ENCODE measurements at places on chromosomes 1 and 21. TPM values are rescaled to one million over a fixed set of nuclear protein-coding genes. Genes with fewer than 3 reads are reported as not detected.

DNA sequence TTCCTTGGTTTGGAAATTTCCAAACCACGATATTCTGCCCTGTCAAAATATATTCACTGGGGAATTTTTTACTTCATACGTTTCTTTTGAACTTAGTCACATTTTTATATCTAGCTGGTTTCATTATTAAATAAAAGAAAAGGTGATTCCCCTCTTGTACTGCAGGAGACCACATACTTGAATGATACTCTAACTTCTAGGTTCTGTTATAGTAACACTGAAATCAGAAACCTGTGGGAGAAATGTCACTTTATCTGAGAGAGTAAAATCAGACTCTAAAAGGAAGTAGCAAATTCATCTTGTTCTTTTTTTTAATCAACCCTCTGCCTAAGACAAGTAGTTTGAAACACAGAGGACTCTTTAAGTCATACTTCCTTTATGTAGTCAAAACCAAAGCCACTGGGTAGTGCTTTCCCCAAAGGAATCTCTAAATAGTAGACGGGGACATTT lies 34.4 kb downstream of the MRPL39 start:
- H3K27ac ChIP-seq: no peak overlapping the region
- no peaks in the 10 kb centered on the region for H3K36me3 ChIP-seq
- no peaks in the 10 kb centered on the region for H3K4me1 ChIP-seq
- H3K27me3 ChIP-seq: no peaks in the 10 kb centered on the region

DNA sequence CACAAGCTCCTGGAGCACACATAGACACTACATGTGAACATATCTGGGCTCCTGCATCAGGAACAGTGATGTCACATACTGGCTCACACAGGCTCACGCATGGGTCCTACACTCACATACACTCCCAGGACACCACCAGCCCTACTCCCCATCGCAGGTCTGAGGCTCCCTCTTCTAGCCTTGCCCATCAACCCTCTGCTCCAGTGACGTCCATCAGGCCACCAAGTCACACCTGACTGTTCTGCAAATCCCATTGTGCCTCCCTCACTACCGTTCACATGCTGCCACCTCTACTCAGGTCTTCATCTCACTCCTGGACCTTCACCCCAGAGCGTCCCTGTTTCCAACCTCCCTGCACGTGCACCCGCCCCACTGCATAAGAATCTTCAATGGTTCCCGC lies 18.1 kb downstream of the TFAP2E start:
- DNase-seq: no peak
- no peaks in the 10 kb centered on the region for H3K27me3 ChIP-seq
- no peaks in the 10 kb centered on the region for H3K36me3 ChIP-seq
- H3K4me1 ChIP-seq: no peaks in the 10 kb centered on the region
- H3K27ac ChIP-seq: no peak overlapping the region

DNA sequence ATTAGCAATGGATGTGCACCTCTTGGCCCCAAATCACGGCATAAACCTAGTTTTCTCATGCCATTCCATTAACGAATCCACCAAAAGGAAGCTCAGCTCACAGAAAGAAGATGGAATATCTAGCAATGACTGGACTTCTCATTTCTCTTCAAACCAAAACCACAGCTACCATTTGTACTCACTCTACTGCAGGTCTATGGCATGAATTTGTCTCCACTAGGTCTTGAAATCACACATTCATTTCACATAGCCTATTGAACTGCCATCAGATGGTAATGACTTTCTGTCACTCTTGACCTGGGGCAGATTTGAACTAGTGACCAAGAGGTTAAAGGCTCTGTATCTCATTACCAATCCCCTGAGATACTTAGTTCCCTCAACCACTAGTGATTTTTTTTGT lies 382.7 kb downstream of the DPYD start:
- no peaks in the 10 kb centered on the region for H3K27me3 ChIP-seq
- H3K4me1 ChIP-seq: no peaks in the 10 kb centered on the region
- H3K4me3 ChIP-seq: no peak overlapping the region
- H3K27ac ChIP-seq: no peak overlapping the region

DNA sequence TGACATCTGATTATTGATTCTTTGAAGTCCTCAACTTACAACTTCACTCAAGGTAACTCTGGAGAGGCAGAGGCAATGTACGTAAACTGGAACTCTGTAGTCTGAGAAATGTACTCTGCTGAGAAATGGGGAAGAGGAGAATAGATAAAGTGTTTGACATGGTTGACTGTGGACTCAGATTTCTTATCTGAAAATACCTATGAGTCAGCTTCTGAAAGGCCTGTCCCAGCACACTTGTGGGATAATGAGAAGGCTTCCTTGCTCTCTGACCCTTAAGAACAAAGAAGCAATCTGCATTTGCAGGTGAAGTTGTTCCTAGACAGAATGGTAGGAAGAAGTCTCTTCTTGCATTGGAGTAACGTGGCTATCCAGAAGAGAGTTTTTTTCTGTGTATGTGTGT lies 1573.5 kb downstream of the BRINP3 start:
- H3K27ac ChIP-seq: no peak overlapping the region
- H3K4me3 ChIP-seq: no peak overlapping the region
- H3K27me3 ChIP-seq: no peaks in the 10 kb centered on the region
- H3K4me1 ChIP-seq: no peaks in the 10 kb centered on the region

- H3K4me1 ChIP-seq: no peaks in the 10 kb centered on the region
- no peaks in the 10 kb centered on the region for H3K36me3 ChIP-seq
- no peak overlapping the region for H3K27ac ChIP-seq
- H3K27me3 ChIP-seq: no peaks in the 10 kb centered on the region
Observed at GRCh38 chr1:63126104-63126503, 196.3 kb upstream of the FOXD3 start.

DNA sequence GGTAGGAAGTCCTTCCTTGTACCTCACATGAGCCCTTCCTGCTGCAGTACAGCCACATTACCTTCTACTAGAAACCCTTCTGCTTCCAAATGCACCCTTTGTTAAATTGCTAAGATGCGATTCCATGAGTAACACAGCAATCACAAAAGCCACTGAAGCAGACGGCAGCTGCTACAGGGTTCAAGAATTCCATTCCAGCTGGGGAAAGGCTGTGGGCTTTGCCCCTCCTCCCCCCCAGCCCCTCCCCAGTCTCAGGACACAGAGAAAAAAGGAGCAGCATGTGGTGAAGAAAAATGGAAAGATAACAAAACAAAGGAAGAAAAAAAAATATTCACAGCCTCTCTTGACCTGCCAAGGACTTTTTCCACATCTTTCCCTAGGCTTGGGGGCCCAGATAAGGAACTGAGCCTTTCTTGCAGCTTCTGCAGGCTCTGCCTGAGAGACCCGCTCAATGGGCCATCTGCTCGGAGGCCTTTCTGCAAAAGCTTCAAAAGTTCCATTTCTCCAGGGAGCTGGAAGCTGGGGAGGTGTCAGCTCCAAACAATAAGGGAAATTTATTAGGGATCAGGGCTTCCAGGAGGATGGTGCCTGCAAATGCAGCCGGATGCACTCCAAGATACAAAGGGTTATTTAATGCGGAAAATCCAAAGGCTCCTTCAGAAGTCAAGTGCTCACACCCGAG lies 72.1 kb downstream of the SYT2 start:
- no peaks in the 10 kb centered on the region for H3K36me3 ChIP-seq
- H3K4me1 ChIP-seq: peaks cover 7% of the 10 kb centered on the region
- no peak for DNase-seq
- H3K27ac ChIP-seq: no peak overlapping the region

GRCh38 chr1:72623299-72623708 lies 341.0 kb upstream of the NEGR1 start:
- H3K36me3 ChIP-seq: no peaks in the 10 kb centered on the region
- H3K27ac ChIP-seq: no peak overlapping the region
- no peak for DNase-seq

The PEAR1 gene
- 5.4 TPM for total RNA-seq

The RAB42 gene
- total RNA-seq: 1.2 TPM

The TIE1 gene
- total RNA-seq: 27.8 TPM

The SETSIP gene
- total RNA-seq: not detected
